ENCODE measurements at places on chromosomes 11 and 22.

- no peak for DNase-seq
Observed at GRCh38 chr11:72511393-72512047, 77.2 kb upstream of the CLPB start.

DNA sequence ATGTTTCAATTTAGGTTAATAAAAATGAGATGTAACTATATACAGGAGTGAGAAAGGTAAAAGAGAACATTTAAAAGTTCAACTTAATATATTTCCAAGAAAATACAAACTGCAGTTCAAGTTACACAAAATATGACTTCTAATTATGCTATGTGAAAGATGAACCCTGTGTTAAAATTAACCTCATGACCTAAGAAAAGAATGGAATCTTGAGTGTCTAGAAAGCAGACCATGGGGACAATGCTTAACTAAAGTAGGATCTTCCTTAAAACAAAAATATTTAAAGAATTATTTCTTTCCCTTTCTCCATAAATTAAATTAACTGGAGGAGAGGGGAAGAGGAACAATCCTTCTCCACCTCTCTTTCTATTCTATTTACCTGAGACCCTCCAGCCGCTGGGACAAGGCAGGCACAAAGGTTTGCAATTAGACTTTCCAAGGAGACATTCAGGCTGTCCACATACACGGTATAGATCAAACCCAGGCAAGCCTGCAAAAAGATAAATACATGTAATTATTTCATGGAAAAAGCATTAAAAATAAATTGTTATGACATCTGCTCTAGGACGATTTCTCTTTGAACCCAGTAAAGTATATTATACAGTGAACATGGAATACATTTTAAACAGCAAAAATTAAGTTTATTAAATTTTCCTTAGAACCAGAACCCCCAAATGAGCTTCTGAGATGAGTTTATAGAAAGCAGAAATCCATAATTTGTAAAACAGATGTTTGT is 264.5 kb downstream of the SBF2 start:
- DNase-seq, result no peak

GRCh38 chr11:69934861-69935494 is 115.8 kb upstream of the FGF3 start:
- no peak for DNase-seq

DNA sequence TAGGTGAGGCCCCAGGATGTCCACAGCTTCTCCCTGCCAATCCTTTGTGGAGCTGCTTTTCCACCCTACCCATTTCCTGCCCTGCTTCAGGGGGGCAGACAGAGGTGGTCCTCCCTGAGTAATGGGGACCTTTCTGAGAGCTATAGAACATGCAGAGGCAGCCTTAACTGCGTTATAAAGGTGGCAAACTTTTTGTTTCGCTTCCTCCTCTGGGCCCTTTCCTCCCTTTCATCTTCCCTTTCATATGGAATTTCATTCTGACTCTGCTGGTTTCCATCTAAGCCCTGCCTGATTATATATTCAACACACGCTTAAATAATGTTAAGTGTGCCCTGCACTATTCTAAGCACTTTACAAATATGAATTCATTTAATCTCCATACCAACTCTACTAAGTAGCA is 169.3 kb upstream of the E2F8 start:
- DNase-seq, result no peak

GRCh38 chr22:38967451-38968450 is 10.3 kb downstream of the APOBEC3A start:
- DNase-seq, result no peak

GRCh38 chr22:44600207-44600785 is 101.7 kb upstream of the PRR5 start:
- no peak for DNase-seq

GRCh38 chr11:123822032-123822431 is 15.9 kb upstream of the OR6M1 start:
- DNase-seq, result no peak

DNA sequence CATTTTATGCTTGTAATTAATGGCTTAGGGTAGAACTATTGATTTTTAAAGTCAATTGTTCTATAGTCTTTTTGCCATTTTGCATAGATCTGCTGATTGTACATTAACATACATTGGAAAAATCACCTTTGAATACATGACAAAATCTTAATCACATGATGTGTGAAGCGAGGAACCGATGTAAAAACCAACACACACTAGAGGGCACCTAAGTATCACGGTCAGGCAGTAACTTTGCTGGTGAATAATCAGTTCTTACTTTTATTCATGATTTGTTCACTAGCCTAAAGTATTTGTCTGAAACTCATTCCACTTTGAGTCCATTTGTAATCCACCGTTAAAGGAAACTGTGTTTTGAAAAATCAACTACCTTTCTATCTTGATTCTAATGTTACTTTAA is 28.2 kb downstream of the JHY start:
- DNase-seq, result no peak

DNA sequence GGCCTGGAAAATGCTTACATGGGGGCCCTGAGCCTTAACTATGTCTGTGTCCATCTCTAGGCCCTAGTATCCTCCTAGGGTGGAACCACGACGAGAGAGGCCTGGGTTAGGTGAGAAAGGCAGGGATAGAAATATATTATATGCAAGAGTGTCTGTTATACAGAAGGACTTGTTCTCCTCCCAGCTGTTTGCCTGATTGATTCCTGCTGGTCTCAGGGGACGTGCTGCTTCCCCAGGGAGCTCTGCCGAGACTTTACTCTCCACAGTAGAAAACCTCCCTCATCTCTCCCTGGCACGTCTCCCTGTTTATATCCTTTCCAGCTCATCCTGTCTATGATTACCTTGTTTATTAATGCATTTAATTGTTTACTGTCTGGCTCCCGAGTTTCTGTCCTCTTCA is 132.6 kb downstream of the MIAT start:
- DNase-seq, result no peak

GRCh38 chr11:87428266-87428665 is 390.5 kb downstream of the TMEM135 start:
- no peak for DNase-seq

DNA sequence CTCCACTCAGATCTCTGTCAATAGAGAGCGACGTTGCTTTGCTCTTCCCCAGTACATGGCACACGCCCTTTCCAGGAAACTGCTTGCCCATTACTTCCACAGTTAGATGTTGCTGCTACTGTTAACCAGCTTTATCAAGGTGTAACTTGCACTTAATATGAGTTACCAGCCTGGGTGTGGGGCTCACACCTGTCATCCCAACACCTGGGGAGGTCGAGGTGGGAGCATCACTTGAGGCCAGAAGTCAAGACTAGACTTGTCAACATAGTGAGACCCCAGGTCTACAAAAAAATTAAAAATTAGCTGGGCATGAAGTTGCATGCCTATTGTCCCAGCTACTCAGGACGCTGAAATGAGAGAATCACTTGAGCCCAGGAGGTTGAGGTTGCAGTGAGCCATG is 177.1 kb upstream of the B3GAT1 start:
- DNase-seq, result no peak

DNA sequence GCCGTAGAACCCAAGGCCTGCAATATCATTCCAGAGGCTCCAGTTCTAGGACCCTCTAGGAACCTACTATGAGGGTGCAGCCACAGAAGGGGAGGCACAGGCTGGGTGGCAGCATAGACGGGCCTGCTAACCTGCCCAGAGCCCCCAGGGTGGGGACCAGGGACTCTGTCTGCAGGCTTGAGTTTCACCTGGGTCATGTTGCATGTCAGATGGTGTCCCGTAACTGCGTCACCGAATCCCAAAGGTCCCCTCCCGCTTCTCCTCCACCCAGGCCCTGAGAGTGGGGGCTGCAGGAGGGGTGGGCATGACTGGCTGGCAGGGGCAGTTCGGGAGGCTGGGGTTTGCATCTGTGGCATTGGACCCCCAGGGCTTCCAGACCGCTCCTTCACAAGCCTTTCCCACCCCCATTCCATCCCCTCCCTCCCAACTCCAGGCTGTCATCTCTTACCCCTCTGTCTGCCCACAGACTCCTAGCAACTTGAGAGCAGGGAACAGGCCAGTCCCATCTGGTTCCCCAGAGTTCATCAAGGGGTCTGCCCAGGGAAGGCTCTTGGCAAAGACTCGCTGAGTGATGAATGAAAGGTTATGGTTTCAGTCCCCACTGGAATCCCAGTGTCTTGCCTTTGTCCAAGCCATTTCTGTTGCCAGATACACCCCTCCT is 16.3 kb downstream of the MYO7A start:
- no peak for DNase-seq

DNA sequence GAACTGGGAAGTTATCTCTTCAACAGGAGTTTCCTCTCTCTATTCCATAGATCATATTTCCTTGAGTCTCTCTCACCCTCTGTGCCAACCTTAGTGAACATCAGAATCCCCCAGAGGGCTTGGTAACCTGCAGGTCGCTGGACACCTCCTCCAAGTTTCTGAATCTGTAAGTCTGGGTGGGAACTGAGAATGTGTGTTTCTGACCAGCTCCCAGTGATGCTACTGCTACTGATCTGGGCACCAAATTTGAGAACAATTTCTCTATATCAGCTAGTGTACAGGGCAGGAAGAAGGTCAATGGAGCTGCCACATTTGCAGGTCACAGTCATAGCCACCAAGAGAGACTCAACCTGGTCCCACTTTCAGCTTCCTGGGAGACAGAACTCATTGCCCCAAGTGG is 62.9 kb downstream of the RCN1 start:
- DNase-seq, result no peak

- no peak for DNase-seq
Observed at GRCh38 chr11:32088117-32088941, 2.5 kb upstream of the RCN1 start.

GRCh38 chr22:24503137-24503842 is 8.2 kb downstream of the UPB1 start:
- no peak for DNase-seq

DNA sequence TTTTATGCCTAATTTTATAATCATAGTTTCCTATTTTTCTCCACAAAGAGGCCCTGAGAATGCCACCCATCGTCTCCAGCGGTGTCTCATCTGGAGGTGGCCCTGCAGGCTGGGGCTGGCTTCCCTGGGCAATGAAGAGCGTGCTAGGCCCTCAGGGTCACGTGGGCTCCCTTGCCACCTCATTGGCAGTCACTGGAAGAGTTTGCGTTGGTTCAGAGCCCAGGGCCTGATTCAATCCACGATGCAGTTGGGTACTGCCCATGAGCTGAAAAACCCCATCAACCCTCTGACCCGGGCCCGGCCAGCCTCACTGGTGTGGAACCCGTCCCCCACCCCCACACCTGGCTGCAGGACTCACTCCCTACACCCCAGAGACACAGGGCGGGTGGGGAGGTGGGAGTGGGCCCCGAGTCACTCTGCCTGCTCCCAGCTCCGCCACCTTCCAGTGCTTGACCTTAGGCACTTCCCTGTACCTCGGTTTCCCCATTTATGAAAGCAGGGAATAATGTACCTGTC is 43.4 kb upstream of the A4GALT start:
- DNase-seq, result no peak

- DNase-seq, result no peak
Observed at GRCh38 chr11:78742430-78742829, 167.8 kb upstream of the NARS2 start.

DNA sequence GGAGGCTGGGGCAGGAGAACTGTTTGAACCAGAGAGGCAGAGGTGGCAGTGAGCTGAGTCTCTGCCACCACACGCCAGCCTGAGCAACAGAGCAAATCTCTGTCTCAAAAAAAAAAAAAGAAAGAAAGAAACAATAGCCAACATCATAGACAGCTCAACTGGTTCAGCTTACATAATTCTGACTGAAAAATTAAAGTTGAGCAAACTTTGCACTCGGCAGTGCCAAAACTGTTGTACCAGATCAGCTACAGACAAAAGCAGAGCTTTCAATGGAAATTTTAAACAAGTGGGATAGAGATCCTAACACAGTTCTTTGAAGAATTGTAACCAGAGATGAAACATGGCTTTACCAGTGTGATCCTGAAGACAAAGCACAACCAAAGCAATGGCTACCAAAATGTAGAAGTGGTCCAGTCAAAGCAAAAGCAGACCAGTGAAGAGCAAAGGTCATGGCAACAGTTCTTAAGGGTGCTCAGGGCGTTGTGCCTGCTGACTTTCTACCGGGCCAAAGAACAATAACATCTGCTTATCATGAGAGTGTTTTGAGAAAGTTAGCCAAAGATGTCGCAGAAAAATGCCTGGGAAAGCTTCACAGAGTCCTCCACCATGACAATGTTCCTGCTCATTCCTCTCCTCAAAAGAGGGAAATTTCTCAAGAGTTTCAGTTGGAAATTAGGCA is 59.3 kb downstream of the TTC28 start:
- no peak for DNase-seq

GRCh38 chr11:64023712-64024710 is 11.7 kb upstream of the FLRT1 start:
- DNase-seq, result no peak
